ENCODE measurements at places on chromosomes 5 and 9.

- DNase-seq = no peak
Measured at GRCh38 chr9:7180247-7180646, 422.5 kb downstream of the KDM4C start.

DNA sequence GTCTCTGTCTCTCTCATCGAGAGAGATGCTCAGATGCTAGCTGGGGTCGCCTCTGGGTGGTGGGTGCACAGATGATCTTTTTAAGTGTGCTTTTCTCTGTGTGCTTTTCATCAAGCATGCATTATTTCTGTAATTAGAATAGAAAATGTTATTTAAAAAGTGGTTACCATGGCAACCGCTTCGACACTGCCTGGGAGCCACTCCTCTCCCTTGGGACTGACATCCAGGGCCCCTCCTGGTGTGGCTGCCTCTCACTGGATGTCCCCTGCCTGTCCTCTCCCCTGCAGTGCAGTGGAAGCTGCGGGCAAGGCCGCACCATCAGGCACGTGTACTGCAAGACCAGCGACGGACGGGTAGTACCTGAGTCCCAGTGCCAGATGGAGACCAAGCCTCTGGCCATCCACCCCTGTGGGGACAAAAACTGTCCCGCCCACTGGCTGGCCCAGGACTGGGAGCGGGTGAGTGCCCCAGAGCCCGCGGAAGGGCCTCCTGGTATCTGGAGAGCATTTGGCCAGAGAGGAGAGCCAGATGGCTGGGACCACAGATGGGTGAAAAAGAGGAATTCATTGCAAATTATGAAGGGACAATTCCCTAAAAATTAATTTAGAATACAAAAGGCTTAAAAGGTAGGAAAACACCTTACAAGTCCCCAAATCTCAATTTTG, 34.7 kb downstream of the ADAMTSL2 start:
- DNase-seq = no peak

GRCh38 chr5:37495210-37495609, 116.1 kb downstream of the WDR70 start:
- DNase-seq = no peak

DNA sequence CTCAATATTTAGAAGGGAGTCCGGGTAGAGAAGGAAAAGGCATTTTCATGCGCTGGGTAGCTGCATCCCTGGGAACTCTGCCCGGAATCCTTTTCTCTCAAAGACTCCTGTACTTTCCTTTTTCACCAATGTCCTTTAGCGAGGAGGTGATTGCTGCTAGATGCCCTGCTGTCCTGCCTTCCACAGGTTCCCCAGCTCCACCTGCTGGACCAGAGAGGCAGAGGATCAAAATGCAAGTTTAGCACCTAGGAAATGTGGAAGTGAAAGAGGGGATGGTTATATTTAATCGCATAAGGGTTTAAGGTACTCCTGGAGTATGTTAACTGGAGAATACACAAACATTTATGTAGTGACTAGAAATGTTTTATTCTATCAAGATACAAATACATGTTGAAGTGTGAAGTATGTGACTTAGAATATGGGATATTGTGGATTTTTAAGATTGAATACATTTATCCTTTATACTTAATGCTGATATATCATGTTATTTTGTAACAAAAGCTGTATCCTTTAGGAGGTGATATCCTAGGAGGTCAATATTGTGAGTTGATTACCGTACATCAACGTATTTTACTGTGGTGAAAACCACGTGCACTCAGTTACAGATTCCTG, 145.7 kb downstream of the ARHGAP26 start:
- no peak for DNase-seq

DNA sequence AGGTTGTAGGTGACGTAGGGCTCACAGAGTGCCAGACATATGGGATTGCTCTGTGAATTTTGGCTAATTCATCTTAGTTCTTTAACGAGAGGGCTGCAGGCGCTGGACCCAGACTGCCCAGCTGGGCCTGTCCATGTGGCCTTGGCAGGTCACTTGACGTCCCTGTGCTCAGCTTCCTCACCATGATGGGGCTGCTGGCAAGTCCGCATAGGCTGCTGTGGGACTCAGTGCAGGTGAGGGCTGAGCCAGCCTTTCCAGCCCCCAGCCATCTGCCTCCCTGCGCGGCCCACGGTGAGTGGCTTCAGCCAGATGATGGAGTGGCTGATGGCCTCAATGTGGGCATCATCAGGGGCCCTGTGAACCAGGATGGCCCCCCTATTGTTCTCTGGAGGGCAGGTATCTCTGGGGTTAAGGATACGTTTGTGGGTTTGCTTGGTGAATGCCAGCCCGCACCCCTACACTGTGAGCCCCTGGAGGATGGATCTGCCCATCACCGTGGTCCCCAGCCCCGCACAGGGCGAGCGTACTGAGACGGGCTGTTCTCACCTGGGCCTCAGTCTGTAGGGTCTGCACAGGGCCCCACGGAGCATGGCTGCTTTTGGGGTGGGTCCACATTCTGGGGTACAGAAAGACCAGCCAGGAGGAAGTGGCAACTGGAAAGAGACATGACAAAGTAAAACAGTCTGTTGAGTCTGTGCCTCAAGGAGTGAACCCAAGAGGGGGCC, 3.7 kb downstream of the CARD19 start:
- DNase-seq = no peak

DNA sequence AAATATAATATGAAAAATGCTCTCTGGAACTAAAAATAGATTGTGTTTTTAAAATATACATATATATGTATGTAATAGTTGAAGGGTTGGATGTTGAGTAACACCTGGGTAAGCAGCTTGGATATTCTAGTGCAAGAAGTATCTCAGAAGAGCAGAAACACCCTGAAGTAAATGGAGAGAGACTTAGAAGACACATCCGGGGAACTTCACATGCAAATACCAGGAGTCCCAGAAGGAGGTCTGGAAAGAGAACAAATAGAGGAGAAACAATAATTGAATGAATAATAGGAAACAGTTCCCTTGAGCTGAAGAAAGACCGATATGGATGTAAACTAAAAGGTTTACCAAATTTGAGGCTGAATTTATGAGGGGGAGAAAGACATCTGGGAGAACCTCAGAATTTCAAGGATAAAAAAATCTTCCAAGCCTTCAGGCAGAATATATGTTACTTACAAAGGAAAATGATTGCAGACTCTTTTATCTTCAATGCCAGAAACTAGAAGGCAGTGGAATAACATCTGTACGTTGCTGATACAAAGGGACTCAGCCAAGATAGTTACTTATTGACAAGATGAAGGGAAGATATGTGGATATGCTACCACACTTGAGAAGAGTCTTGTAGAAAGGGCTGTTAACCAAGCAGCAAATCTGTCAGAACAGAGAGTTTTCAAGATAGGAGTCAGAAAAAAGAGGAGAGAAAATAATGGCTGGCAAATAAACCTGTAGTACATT, 42.7 kb downstream of the HSDL2 start:
- DNase-seq = no peak

DNA sequence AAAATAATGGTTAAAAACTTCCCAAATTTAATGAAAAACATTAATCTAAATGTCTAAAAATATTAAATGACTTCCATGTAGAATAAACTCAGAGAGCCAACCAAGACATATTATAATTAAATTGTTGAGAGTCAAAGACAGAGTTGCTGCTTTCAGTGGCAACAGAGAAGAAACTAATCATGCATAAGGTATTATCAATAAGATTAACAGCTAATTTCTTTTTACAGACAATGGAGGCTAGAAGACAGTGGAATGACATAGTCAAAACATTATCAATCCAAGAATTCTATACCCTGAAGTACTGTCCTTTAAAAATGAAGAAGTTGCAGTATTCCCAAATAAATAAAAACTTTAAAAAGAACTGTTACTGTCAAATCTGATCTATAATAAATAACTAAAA, 268.7 kb downstream of the IRX2 start:
- DNase-seq = no peak

DNA sequence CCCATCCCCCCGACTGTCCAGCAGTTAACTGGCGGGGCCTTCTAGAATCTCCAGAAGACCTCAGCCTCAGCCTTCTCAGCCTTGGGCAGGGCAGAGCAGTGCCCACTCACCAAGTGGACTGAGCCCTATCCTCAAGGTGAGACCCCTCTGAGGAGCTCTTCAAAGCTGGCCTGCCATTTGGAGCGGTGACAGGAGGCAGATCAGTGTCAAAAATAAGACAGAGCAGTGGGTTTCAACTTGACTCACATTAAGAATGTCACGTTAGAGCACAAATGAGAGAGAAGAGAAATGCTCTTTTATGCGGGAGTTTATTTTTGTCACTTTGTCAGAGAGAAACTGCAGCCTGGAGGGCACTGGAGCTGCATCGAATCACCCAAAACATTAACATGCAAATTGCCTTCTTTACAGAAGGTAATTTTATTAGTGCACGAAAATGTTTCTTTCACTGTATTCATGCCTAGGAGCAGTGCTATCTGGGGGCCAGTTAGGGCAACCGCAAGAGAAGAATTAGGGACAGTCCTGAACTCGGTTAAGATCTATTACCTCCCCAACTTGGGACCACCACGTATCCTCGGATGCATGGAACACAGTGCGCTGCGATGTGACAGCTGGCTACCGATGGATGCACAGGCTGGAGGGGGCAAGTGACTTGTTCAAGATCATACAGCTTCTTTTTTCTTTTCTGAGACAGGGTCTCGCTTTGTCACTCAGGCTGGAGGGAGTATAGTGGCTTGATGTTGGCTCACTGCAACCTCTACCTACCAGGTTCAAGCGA, 188.5 kb downstream of the DAB2IP start:
- no peak for DNase-seq

DNA sequence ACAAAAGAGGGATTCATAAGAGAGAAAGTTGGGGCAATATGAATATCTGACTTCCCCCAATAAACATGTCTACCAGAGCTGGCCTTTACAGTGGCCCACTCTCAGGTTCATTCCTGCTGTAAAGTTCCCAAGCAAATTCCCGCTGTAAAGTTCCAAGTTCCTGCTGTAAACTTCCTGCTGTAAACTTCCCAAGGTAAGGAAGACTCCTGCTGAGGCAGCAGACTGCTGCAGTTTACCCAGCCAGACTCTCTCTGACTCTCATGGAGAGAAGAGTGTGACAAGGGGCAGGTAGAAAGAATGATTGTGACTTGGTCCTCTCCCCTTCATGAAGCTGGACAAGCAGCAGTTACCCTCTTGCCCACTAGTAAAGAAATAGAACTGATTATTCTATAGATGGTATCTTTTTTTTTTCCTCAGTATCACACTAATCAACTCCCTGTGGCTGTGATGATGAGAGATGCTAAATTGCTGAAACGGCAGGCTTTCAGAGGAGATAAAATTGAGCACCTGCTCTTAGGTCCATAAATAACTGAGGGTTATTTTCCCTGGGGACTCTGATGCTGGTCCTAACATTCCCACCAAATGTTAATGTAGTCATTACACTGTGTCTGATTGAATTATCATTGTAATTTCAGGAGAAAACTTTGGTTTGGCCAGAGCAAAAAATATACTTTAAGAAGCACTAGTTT, 220.4 kb downstream of the PARP8 start:
- DNase-seq = no peak

DNA sequence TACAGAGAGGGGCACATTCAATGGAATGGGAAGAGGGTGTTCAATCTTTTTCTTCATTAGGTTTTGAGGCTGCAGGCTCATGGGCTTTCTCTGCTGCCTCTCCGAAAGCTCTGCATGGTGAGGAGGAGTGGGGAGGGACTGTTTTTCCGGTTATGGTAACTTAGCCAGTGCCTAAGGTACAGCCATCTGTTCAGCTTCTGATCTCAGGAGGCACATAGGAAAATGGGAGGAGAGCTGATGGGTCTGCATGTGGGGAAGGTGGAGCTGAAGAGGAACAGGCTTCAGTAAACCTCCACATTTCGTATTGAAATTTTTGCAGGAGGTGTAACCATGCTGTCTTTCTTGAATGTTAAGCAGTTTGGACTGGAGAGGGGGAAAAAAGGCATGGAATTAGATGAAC, 1020.4 kb upstream of the WWC1 start:
- DNase-seq = no peak

DNA sequence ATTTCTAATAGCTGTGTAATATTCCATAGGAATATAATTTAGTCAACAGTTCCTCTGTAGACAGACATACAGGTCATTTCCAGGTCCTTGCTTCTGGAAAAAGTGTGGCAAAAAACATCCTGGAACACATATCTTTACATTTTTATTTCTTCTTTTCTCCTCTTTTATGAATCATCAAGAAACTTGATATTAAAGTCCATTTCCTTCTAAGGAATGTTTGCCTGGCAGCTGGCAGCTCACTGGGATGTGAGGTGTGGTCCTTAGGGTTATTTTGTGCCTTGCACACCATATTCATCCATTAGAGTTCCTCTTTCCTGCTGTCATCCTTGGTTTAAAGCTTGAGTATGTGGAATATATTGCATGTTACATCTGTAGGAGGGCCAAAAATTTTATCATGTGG, 122.0 kb downstream of the GALNT10 start:
- DNase-seq = no peak

DNA sequence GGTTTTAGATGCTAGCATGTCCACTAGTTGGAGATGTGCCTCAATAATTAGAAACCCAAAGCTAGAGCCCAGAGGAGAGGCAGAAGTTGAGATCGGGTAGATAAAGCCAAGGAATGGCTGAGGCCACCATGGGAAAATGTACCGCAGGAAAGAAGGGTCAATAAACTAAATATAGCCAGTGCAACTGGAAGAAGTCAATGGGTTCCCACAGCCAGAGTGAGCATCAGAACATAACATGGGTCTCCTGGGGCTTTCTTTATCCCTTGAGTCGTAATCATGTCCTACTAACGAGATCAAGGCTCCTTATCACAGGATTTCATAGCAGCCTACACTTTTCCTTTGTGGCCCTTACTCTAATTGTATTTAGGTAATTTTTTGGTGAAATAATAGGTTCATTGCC, 61.7 kb downstream of the FRMD3 start:
- DNase-seq = no peak

GRCh38 chr9:93167185-93167584, 16.8 kb upstream of the WNK2 start:
- no peak for DNase-seq

DNA sequence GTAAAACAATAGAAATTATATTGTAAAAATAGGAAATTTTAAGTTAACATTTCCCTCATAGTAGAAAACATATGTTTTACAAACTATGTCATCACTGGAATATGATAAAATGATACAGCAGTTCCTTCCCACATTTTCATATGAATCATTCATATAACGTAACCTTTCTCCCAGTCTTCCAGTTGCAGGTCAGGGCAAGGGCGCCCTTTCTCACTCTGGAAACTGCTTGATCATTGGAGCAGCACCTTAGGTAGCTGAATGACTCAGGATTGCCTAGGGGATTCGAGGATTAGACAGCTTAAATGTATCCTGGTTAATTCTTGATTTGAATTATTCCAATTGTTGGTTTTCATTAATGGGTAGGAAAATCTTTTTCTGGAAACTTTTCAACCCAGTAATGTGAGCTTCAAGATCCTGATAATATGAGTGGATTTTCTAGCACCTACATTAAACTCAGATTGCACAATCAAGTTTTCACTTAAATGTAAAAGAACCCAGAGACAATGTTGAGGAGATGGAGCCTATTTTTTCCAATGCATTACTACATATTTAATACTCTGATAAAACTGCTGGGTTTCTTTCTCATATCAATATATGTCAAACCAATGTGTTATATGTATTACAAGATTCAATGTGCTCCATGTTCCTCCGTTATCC, 32.6 kb upstream of the ANXA1 start:
- DNase-seq = no peak

GRCh38 chr5:76372323-76373054, 30.6 kb upstream of the IQGAP2 start:
- DNase-seq = no peak
